ENCODE measurements at places on chromosomes 16 and 17. TPM values are rescaled to one million over a fixed set of nuclear protein-coding genes. Genes with fewer than 3 reads are reported as not detected.

TMEM204 gene
- not detected for total RNA-seq

CHST4 gene
- total RNA-seq = not detected

FOXN1 gene
- not detected for total RNA-seq

DPEP2 gene
- total RNA-seq = not detected

VKORC1 gene
- 141 TPM for total RNA-seq

Measured in A549 treated with GW870086 at 1 μM for 4 hours (cell line).